WERI-Rb-1 (cell line): ENCODE measurements at places on chromosomes 7 and 10.

DNA sequence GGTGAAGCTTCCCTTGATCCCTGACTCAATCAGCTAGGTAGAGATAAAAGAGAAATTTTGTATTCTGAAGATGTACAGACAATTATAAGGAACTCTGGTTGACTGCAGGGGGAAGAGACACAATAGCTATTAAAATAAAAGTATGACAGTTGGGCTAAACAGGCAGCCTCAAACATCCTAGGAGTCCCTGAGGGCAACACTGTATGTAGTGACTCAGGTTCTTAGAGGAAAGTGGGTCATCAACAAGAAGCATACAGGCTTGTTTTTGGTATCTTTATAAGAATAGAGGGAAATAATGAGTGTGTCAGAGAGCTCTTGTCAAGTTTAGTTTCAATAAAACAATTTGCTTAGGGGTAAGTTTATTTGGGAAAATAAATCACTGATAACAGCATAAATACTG is 150.3 kb downstream of the AUTS2 start:
- DNase-seq, result no peak

DNA sequence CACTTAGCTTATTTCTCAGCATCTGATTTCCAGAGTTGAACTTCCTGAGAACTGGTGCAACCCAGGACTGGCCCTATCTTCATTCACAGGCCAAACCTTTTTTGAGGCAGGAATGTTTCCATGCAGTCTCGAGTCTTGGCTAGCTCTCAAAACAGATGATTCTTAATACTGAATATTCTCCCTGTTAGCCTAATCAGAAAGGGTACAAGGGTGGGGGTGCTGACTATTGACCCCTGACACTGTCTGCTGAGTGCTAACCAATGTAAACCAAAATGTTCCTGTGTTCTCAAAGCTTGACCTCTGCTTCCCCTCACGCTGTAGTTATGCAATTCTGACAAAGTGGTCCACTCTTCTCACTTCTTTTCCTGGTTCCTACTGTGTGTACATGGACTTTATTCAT is 25.3 kb downstream of the VWDE start:
- no peak for DNase-seq

- no peak for DNase-seq
Measured at GRCh38 chr10:117284716-117285494, 44.0 kb downstream of the SLC18A2 start.

DNA sequence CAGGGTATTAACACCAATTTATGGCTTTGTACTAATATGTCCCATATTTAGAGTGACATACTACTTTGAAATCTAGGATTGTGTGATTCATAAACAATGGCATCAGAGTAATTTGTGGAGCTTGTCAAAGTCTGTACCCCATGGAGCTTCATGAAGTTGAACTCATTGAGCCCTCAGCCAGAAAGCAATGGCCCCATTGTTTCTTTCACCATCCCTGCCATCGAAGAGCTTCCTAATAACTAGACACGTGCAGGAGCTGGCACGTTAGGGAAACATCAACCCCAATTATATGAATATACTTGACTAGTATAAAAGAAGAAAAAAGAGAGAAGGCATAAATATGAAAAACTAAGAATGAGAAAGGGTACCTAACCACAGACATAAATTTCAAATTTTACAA is 206.6 kb downstream of the CXCL12 start:
- no peak for DNase-seq

GRCh38 chr7:52799817-52800216 is 235.6 kb upstream of the POM121L12 start:
- no peak for DNase-seq

DNA sequence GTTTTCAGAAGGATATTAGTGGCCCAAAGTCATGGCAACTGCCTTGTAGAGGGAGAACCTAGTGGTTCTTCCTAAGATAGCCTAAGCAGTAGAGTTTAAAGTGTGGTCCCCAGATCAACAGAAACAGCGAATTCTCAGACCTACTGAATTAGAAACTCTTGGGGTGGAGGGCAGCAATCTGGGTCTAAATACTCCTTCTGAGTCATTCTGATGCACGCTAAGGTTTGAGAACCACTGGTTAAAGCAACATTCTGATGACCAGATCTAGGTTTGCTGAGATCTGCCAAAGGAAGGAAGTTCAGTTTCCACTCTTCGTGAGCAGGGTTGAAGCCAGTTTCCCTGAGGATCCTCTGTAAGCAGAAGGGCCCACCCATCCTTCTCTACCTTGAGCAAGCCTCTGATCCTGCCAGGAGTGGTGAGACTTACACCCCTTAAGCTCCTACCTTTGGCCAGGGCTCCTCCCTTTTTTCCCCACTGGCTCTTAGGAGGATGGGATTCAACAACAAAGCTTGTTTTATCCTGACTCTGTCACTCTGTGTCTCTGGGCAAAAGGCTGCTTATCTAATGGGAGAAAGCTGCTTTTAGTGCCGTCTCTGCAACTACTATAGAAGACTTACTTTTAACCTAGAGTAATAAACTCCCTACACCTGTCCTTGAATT is 26.8 kb upstream of the TRUB1 start:
- DNase-seq, result no peak

- no peak for DNase-seq
Measured at GRCh38 chr10:88582411-88582805, 710 bp downstream of the RNLS start.

DNA sequence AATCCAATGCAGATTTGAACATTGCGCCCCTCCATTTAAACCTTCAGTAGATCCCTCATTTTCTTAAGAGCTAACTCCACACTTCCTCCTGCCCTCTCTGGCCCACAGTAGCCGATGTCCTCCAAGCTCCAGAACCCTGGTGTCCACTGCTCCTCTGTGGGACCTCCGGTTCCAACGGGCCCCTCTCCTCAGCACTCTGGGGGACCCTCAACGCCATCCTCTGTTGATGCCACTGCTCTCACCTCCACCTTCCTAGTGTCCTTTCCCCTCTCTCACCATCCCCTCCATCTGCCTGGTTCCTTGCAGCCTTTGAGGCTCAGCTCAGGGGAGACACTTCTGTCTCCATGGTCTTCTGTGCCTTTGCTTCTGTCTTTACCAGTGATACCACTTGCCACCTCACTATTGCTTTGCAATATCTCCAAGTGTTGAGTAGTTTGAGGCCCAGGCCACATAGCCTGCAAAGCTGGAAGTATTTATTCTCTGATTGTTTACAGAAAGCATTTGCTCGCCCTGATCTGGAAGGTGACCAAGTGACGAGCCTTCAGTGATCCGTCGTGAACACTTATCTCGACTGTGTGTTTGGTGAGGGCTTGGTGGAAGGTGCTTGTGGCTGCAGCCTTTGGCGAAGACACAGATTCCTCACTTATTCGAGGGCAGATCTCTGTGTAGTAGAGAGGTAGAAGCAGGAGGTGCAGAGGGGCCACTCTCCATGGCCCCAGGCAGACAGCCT is 104.8 kb upstream of the SHH start:
- no peak for DNase-seq

- no peak for DNase-seq
Measured at GRCh38 chr7:98456866-98457265, 56.0 kb upstream of the BAIAP2L1 start.

GRCh38 chr7:41027428-41028115 is 675.3 kb downstream of the INHBA start:
- DNase-seq, result no peak

DNA sequence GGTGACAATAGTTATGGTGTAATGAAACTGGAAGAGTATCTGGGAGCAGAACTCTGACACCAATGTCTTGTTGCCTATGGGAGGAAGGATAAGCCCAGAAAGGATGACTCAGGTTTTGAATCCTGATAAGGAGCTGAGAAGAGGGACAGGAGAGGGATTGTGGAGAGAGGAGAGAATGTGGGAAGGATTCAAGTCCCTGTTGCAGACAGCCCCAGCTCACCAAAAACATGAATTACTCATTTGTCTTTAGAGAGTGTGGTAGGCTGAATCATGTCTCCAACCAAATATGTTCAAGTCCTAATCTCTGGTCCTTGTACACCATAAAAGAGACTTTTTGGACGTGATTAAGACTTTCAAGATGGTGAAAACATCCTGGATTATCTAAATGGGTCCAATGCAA is 206.9 kb upstream of the PHYHIPL start:
- no peak for DNase-seq

DNA sequence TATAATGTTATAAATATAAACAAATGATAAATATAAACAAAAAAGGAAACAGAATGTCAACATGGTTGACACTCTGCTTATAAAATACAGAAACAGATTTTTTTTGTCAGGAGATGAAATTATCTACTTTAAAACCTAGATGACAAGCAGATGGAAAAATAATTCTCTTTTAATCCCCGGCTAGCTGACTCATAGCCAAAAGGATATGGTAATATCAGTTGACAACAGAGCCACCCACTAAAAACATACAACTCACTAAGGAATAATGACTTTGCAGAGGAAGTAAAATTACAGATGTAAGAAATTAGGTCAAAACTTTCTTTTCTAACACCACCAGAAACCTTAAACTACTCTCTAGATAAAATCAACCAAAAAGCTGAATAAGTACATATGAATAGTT is 131.1 kb upstream of the ABCB5 start:
- DNase-seq, result no peak

GRCh38 chr10:33521062-33521461 is 186.6 kb upstream of the NRP1 start:
- no peak for DNase-seq

- peak; percentile 82 for DNase-seq
Measured at GRCh38 chr10:102113956-102114857, 6.0 kb downstream of the LDB1 start.

DNA sequence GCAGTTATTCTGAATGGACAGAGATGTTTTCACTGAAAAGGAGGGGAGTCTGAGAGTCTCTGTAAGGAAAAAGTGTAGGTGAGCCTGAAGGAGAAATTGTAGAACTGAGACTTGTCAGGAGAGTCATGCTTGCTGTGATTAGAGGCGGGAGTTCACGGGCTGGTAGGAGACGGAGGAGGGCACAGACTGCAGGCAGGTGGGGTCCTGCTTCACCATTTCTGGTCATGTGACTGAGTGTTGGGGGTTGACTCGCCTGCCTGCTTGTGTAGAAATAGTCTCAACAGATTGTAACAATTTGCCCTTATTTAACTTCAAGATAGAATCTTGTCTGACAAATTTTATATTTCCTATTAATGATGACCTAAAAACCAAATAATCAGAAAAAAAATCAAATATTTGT is 70.3 kb downstream of the OGDH start:
- DNase-seq, result no peak

GRCh38 chr10:63094405-63094804 is 38.7 kb upstream of the NRBF2 start:
- no peak for DNase-seq

- no peak for DNase-seq
Measured at GRCh38 chr7:123303926-123304325, 104.2 kb upstream of the SLC13A1 start.

GRCh38 chr7:128420773-128421172 is 11.0 kb upstream of the IMPDH1 start:
- no peak for DNase-seq

DNA sequence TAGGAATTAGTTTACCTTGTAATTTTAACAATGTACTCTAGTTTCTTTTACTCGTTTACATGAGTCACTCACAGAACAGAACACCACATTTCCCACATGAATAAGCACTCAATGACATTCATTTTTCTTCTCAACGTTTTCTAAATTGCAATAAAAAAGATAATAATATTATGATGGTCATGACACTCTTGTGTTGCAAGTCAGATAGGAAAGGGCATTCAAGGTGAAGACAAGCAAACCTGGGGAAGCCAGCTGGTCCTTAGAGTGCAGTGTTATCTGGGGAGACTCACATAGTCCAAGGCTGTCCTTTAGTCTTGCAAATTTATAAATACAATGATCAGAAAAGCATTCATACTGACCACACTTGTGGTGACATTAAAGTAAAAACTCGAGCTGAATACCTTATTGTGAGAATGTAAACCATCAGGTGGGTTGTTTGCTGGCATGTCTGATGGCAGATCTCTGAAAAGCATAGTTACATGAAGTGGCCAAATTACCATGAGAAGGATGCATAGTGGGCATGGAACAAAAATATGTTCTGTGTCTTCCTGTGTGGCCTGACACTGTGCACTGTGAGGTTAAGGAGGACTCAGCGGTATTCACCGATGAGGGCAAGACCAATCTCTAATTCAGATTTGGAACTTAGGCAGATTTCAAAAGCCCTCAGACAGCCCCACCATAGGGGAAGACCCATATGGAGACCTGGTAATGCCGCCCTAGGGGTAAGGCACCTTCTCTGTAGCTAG is 158.9 kb upstream of the ASAH2 start:
- no peak for DNase-seq

GRCh38 chr10:114723991-114724715 is 66.1 kb upstream of the ABLIM1 start:
- no peak for DNase-seq

DNA sequence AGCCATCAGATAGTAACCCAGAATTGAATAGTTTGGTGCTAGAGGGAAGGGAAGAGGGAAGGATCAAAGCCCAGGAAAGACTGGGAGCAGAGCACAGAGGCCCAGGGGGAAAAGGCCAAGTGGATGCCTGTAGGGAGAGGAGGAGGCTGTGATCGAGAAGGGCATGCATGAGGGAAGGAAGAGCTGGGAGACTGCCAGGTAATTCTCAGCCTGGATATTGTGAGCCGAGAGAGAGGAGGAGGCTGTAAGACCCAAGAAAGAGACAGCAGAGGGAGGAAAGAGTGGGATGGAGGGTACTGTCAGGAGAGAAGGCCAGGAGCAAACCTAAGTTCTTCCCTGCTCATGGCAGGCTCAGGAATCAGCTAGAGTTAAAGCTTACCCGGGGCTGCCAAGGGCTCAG is 178.2 kb downstream of the CCDC3 start:
- no peak for DNase-seq

DNA sequence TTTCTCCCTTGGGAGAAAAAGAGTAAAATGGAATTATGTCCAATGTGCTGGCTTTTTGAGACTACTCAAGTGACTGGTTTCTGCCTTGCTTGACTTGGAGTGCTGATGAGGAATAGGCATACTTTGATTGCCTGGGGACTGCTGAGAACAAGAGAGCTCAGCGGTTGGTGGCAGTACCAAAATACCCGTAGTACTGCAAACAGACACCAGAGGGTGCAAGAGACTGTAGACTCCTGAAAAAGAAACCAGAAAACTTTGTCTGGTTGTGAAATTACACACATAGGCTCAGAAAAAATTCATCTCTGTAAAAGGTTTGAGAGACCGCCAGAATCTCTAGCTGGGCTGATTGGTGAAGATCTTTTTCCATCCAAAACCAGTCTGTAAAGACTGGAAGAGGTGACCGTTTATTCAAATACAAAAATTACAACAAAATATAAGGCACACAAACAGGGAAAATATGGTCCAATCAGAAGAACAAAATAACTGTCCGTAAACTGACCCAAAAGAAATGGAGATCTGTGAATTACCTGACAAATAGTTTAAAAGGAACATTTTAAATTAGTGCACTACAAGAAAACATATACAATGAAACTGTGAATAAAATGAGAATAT is 18.5 kb downstream of the BICC1 start:
- DNase-seq, result peak; percentile 68

- DNase-seq, result no peak
Measured at GRCh38 chr10:3472287-3473051, 299.9 kb upstream of the PITRM1 start.

GRCh38 chr10:132097609-132098377 is 32.0 kb downstream of the JAKMIP3 start:
- no peak for DNase-seq

GRCh38 chr7:115476671-115477181 is 553.8 kb downstream of the TFEC start:
- no peak for DNase-seq
